Thyroid gland (tissue), 4 donors: ENCODE measurements at places on chromosomes 2 and 18.

DNA sequence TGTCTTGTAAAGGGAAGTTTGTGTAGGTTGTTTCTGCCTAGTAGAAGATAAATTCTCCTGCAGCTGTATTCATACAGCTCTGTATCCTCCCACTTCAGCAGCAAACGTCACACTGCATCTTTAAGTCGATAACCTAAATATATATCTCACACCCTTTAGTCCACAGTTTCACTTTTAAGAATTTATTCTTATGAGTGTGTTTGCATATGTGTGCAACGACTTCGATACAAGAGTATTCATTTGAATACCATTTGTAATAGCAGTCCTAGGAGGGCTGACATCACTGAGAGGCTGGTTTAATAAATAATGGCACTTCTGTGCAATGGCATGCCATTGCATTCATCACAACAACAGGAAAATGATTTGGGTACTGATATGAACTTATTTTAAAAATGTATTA lies 63.8 kb upstream of the MSH6 start:
- no peak for DNase-seq

GRCh38 chr18:8515142-8515865 lies 93.9 kb upstream of the RAB12 start:
- no peak for DNase-seq

DNA sequence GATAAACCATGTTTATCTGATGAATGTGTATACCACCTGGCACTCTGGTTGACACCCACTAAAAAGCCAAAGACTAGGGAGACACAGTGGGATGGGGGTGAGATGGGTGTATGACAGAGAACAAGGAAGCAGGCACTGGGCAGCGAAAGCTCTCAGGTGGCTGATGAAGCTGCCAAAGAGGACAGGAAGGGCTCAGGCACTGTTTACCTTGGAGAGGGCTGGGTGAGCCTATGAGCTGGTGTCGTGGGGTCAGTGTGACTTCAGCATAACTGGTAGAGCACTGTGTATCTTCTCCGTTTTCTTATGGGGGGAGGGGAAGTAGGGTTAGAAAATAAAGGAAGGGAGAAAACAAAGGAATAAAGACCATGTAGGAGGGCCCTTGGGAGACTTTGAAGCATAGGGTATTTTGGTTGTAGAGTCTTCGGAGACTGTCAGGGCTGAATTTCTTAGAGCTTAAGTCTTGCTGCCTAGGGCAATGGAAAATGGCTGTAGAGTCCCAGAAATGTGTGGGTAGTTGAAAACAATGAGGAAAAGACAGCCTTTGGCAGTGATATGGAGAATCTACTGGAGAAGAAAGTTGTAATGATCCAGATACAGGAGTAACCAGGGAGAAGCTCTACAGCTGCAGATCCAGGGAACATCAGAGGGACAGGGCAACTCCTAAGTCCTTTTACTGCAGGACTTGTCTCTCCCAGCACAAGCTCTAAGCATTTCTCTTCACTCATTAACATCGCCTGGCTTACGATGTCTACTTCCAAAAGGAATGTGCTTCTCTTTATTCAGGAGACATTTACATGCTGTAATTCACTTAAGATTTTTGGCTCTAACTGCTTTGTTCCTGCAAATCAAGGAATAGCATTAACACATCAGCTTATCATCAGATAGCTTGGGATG lies 120.0 kb downstream of the AQP4 start:
- DNase-seq = no peak

- DNase-seq = no peak
These were observed 1470.3 kb upstream of the ACVR2A start for GRCh38 chr2:146374505-146374904.

GRCh38 chr2:178723786-178724346 lies 83.4 kb downstream of the TTN start:
- no peak for DNase-seq

- no peak for DNase-seq
These were observed 155.9 kb downstream of the NAPG start for GRCh38 chr18:10681581-10682367.

GRCh38 chr18:24809173-24809950 lies 348.9 kb downstream of the HRH4 start:
- DNase-seq = no peak

- DNase-seq = no peak
These were observed 19.6 kb downstream of the ENOSF1 start for GRCh38 chr18:692824-693223.

GRCh38 chr2:197128897-197129296 lies 181.7 kb downstream of the ANKRD44 start:
- no peak for DNase-seq

DNA sequence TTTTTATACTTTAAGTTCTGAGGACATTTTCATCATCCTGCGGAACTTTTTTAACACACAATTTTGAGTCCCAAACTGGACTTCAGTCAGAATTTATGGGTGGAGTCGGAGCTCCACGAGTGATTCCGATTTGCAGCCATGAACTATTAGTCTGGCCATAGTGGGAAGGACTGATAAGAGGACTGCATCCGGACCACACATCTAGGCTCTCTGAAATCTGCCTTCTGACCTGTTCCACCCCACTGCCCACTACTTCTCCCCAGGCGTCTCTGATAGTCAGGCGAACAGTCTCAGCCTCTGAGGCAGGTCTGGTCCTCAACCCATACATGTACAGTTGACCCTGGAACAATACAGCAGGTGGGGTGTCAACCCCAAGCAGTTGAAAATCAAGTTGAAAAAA lies 5.2 kb downstream of the MRPL35 start:
- DNase-seq = no peak

DNA sequence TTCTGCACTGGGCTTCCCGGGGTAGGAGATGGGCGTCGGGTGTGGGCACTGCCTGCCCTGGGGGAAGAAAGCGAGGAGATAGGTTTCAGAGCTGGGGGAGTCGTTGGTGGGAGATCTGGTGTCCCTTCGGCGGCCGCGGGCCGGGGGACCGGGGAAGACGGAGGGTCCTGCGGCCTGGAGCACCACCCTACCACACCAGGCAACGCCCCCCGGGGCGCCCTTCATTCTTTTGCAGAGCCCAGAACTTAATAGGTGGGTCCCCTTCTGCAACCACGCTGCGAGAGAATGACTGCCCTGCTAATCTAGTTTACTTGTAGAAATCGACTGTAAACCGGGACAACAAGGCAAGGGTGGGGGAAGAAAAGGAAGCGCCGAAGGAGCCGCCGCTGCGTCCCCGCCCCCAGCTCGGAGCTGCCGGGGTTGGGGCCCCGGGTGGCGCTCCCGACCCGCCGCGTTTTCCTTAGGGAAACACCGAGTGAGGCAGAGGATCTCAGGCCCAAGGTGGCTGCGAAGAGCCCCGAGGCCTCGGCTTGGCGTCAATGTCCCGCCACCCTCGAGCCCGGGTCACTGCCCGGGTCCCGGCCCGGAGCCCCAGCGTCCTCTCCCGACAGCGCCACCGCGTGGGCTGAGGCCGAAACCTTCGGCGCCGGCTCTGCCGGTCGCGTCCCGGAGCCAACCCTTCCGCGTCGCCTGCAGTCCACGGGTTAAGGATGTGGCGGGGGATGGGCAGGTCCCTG lies 5.4 kb upstream of the SATB2 start:
- DNase-seq = peak; percentile 53

DNA sequence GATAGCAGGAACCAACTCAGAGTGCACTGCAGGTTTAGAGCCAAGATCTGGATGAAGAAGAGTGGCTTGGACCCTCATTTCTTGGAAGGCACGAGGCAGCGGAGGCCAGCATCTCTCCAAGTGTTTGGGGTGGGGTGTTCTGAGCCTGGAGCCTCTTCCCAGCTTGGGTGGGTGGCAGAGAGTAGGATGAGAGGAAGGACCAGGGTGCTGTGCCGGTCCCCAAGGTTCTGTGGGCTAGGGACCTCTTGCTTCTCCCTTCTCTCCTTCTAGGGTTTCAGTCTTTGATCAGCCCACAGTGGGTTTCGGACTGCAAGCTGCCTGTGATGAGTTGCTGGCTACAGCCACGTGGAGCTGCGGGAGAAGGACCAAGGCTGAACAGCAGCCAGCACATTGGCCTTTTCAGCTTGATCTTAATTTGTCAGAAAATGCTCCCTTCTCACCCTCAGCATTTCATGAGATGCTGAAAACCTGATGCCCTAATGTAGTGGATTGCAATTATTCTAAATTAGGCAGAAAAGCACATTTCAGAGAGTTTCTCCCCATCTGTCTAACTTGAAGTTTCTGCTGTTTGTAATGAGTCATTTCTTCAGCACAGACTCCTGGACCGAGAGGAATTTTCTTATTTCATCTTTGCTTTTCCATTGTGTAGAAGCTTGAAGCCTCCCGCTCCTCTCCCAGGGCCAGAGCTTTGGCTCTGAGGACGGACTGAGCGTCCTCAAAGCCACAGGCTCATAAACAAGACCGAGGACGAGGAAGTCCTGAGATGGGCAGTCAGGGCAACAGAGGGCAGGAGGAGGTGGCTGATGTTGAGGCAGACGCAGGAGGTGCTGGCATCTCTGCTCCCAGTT lies 99.1 kb upstream of the HDAC4 start:
- DNase-seq = no peak

GRCh38 chr2:32752205-32752604 lies 124.4 kb downstream of the TTC27 start:
- no peak for DNase-seq

DNA sequence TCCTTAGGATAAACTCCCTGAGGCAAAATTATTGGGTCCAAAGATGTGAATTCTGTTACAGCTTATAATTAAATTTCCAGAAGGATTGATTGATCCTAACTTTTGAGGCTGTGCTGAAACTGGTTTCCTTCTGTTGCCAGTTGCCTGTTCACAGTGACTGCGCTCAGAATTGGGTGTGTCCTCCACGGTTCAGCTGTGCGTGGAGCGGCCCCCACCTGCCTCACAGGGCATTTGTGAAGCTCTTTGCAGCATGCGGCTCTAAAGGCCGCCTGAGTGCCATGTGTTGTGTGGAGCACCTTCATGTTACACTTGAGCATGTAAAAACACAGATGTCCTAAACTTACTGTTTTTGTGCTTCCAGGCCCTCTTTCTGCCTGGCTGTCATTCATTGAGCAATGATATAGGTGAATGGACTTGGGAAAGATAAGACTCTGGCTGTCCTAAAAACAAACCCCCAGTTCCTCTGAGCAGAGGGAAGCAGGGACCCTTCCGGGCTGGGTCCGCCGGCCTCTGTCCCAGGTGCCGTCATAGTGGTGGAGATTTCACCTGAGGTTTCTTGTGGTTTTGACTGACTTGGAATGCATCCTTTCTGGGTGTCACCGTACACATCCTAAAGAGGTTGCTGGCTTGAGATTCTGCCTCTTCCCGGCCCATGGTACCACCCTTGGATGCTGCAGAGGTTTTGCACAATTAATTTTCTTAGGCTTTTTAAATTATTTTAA lies 173.6 kb downstream of the LDLRAD4 start:
- peak; percentile 92 for DNase-seq

DNA sequence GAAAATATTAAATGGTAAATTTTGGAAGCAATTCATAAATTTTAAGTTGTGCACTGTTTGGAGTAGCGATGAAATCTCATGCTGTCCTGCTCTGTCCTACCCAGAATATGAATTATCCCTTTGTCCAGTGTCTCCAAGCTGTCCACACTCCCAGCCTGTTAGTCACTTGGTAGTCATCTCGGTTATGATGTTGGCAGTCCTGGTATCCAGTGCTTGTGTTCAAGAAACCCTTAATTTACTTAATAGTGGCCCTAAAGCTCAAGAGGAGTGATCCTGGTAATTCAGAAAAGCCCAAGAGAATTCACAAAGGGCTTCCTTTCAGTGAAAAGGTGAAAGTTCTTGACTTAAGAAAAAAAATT lies 71.8 kb upstream of the STAM2 start:
- no peak for DNase-seq

- no peak for DNase-seq
These were observed 609.0 kb downstream of the IRS1 start for GRCh38 chr2:226190479-226191252.

- peak; percentile 54 for DNase-seq
These were observed 21.8 kb downstream of the ATG4B start for GRCh38 chr2:241659150-241659739.

DNA sequence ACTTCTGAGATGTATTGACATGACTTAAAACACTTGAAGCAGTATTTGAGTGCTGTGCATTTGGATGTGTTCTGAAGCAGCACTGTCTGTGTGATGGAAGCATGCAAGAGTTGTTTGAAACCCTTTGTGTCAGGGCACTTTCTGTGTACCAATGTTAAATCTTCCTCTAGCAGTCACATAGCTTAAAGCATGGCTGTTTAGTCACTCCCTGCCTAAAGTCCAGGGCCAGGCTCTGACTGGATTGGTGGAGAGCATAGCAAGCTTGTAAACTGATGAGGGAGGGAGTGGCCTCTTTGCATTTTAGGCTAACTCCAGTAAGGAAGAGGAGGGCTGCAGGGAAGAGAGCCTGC lies 73.5 kb downstream of the MYO1B start:
- DNase-seq = no peak

GRCh38 chr2:83596592-83597282 lies 862.3 kb downstream of the SUCLG1 start:
- no peak for DNase-seq

GRCh38 chr2:39399570-39399969 lies 37.5 kb downstream of the MAP4K3 start:
- DNase-seq = no peak

- no peak for DNase-seq
These were observed 298.1 kb downstream of the TGIF1 start for GRCh38 chr18:3748086-3748485.

GRCh38 chr2:64289251-64289650 lies 145.0 kb upstream of the PELI1 start:
- DNase-seq = no peak

GRCh38 chr2:158496986-158497385 lies 40.2 kb downstream of the PKP4 start:
- no peak for DNase-seq

GRCh38 chr18:9417073-9417851 lies 58.1 kb upstream of the RALBP1 start:
- DNase-seq = peak; percentile 95

DNA sequence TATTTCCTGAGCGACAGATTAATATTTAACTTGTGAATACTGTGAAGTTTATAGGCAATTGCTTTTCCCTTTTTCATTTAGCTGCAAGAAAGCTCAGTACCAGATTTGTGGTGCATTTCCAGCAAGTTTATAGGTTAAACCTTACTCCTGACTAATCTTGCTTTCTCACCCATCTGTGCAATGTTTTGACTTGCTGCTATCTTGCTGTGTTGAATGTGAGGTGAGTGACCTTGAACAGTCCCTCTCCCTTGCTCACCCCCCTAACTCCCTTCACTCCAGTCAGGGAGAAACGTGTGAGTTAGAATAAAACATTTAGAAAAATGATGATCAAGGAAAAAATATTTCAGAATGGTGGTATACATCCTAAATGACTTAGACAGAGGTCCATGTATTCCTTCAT lies 39.8 kb upstream of the PARD3B start:
- DNase-seq = no peak

GRCh38 chr2:16546128-16546754 lies 119.4 kb downstream of the CYRIA start:
- DNase-seq = no peak

GRCh38 chr2:29855924-29856639 lies 65.3 kb downstream of the ALK start:
- DNase-seq = no peak

- no peak for DNase-seq
These were observed 46.7 kb downstream of the LYPD6B start for GRCh38 chr2:149084924-149085795.
